ENCODE measurements at places on chromosomes 3 and 15.

GRCh38 chr3:128709038-128709437 is 16.9 kb upstream of the RAB7A start:
- DNase-seq: no peak

- no peak for DNase-seq
Observed at GRCh38 chr3:24639481-24640329, 145.1 kb upstream of the THRB start.

DNA sequence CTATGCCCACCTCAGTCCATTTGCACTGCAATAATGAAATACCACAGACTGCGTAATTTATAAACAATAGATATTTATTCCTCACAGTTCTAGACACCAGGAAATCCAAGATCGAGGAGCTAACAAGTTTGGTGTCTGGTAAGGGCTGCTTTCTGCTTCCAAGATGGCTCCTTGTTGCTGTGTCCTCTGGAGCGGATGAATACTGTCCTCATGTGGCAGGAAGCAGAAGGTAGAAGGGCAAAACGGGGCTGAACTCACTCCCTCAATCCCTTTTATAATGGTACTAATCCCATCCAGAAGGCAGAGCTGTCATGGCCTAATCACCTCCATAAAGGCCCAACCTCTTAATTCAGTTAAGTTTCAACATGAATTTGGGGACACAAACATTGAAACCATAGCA is 75.3 kb downstream of the P2RY1 start:
- no peak for DNase-seq

- no peak for DNase-seq
Observed at GRCh38 chr3:115790759-115791158, 167.4 kb downstream of the GAP43 start.

Measured in glutamatergic neuron (in vitro differentiated cells).